ENCODE measurements at places on chromosomes 1 and 21.

DNA sequence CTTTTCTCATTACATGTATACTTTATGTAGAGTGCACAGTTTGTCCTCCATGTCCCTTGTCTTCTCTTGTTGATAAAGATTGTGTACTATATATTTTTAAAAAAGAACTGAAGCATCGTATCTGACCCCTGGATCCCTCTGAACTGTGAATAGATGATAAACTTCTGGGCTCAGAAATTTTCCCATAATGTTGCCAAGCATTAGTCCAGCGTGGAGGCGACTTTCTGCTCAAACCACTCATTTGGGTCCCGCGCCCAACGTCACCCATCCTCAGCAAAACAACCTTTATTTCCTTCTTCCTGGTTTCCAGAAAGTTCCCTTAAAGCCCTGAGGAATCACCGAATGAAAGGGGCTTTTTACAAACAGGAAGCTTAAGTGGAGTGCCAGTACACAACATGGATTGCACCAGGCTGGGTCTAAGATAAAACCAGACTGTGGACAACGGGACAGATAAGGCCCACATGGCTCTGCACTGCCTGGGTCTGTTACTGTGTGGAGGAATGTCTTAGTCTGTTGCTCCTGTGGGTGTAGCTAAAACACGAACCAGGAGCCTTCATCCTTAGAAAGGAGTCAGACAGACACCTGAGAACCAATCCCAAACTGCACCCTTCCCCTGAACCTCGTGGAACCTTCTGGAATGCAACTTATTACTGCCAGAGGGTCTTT is 15.6 kb downstream of the EVA1C start:
- DNase-seq, result no peak

- no peak for DNase-seq
Measured at GRCh38 chr1:63848733-63849132, 74.9 kb downstream of the ROR1 start.

DNA sequence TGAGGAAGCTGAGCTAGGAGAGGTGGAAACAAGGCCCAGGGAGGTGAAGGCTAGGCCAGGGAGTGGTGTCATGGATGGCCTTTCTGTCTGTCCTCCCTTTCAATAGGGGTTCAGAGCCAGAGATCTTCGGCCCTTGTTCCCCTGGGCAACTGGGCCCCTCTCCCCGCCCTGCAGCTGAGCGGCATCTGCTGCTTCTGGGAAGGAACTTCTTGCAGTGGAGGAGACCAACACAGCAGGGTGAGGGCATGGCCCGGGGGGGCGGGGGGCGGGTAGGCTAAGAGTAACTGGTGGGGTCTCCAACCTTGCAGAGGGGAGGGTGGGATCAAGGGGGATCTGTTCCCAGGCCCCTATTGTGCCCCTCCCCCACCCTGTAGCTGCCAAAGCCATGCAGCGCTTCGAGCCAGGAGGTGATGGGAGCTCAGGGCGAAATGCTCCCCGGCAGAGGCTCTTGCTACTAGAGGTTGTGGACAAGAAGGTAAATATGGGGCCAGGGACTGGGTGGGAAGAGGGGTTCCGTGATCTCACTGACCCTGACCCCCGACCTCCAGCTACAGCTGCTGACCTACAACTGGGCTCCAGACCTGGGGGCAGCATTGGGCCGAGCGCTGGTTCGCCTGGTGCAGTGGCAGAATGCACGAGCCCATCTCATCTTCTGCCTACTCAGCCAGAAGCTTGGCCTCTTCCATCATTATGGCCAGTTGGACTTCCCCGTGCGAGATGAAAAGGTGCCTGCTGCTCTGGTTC is 11.7 kb downstream of the HYI start:
- DNase-seq, result no peak

- no peak for DNase-seq
Measured at GRCh38 chr1:11690397-11691301, 861 bp upstream of the DRAXIN start.

- DNase-seq, result no peak
Measured at GRCh38 chr1:234262007-234262753, 111.1 kb upstream of the COA6 start.

DNA sequence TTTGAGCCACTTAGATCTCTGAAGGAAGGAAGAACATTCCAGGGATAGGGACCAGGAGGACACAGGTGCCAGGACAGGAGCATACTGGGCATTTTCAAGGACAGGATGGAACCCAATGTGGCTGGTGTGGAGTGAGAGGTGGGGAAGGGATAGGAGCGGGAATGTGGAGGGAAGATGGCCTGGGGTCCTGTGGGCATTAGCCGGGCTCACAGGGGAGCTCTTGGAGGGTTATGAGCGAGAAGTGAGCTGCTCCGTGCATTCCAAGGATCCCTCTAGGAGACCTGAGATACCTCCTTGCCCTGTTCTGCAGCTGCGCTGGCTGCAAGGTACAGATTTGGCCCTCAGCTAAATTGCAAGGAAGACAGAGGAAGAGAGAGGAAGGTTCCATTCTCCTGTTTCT is 87.5 kb downstream of the IER5 start:
- no peak for DNase-seq

GRCh38 chr1:206803221-206803730 is 31.0 kb upstream of the IL10 start:
- DNase-seq, result no peak

GRCh38 chr1:231722356-231722755 is 95.8 kb downstream of the DISC1 start:
- DNase-seq, result no peak

DNA sequence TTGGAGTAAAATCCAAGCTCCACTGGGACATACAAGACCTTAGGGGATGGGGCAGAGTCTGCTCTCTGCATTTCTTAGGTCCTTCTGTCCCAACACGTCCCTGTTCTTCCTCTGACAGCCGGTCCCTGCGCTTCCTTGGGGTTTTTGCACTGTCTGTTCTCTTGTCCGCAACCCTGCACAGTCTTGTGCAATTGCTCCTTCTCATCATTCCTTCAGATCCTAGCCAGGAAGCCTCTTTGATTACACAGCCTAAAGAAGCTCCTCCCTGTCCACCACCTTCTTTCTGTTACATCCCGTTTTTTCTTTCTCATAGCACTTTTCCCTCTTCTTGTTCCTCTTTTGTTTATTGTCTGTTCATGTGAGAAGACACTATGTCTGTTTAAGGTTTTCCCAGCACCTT is 19.9 kb downstream of the ACOT11 start:
- no peak for DNase-seq

GRCh38 chr1:161805399-161806197 is 39.5 kb downstream of the ATF6 start:
- no peak for DNase-seq

- DNase-seq, result peak; percentile 13
Measured at GRCh38 chr1:156618853-156619581, at the start of gene HAPLN2. TSS of gene HAPLN2 (plus strand) at chr1:156619415. CDS start at chr1:156623491, 4,076 bp downstream.

DNA sequence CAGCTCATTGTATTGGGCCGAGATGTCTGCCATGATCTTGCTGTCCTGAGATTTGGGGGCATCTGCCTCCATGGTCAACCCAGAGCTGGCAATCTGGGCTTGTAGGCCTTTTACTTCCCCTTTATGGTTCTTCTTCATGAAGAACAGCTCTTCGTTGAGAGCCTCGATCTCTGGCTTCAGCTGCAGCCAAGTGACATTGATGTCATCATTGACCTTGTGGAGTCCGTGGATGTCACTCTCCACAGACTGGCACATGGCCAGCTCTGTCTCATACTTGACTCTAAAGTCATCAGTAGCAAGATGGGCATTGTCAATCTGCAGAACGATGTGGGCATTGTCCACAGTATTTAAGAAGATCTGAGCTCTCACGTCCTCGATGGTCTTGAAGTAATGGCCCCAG is 29.2 kb downstream of the RAP1A start:
- no peak for DNase-seq

DNA sequence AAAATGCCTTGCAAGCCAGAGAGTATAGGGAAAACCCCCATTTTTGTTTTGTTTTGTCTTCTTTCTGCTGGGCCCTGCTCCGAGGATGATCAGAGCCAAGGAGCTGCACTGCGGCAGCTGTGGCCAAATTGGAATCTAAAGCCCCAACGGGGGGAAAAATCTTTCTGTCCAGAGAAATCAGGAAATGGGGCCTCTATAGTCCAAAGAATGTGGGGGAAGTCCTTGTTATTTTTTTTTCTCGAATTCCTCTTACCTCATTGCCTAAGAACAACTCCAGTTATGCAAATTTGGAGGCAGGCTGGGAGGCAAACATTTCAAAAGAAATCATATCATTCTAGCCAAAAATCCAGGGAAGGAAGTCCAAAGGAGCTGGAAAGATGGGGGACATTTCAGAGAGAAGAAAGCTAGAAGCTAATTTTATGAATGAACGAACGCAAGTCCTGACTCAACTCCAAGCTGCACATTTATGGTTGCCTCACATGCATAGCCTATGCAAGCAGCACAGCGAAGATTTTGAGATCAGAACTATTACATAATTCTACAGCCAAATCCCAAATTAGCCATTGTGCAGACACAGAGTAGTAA is 263.2 kb downstream of the KCTD3 start:
- no peak for DNase-seq

DNA sequence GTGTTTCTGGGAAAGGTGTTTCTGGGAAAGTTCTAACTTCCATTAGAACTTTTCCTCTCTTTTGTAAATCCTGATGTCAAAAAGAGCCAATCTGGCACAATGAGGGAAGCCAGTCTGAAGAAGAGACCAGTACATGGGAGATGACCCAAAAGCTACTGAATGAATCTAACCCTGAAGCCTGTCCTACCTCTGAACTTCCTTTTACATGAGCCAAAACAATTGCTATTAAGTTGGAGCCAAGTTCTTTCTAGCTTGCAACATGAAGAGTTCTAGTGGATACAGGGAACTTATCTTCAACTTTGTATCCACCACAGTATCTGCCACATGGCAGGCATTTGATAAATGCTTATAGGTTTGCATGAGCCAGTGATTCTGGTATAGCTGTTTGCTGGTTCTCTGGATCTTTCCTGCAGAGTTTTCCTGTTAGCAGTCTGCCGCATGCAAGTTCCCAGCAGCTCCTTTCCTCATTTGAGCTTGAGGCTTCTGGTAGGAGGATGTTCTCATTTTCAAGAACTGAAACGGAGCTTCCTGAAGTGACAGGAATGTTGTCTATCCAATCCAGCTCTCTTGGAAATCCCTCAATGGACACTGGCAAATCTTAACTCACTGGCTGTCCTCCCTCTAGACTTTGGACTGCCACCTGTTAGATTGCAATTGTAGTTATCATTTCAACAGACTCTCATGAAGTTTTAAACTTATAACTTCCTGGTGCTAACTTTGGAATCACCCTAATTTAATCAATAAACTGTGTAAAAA is 73.1 kb upstream of the LPGAT1 start:
- no peak for DNase-seq

DNA sequence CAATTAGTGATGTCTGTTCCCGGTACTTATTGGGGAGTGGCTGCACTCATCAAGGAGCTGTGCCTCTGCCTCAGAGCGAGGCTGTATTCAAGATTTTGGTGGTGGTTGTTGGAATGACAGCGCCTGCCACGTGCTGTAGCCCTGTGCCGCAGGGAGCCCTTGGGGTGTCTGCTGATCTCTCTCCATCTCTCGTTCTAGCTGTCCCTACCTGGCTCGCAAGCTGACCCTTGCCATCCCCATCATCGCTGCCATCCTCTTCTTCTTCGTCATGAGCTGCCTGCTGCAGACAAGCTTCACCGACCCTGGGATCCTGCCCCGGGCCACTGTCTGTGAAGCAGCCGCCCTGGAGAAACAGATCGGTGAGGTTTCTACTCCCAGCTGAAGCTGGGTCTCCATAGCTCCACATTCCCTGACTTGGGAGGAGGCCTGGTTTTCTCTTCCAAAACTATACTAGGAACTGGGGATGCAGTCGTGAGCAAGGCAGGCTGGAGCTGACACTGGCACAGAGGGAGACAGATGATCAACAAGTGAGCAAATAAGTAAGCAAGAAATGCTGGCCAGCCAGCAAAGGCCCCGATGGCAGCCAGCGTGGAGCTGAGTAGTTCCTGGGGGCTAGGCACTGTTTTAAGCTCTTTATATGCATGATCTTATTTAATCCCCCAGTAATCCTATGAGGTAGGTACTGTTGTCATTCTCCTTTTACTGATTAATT is 5.9 kb downstream of the ZDHHC18 start:
- DNase-seq, result no peak

DNA sequence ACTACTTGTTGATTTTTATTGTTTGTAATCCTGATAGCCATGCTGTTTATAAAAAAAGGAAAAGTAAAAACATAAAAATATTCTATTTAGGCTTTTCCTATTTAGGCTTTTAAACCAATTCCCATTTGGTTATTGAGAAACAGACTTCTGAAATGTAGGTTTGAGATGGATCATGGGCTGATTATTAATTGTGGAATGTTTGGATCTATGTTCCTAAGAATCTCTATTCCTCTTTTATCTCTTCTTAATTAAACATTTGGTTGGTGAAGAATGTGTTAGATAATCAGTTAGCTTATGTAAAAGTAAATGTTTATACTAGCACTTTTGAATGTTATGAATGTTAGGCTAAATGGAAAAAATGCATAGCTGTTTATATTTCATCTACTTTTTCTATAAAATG is 97.4 kb downstream of the ATF6 start:
- DNase-seq, result no peak

GRCh38 chr21:45482899-45483821 is 59.1 kb downstream of the SLC19A1 start:
- DNase-seq, result no peak

DNA sequence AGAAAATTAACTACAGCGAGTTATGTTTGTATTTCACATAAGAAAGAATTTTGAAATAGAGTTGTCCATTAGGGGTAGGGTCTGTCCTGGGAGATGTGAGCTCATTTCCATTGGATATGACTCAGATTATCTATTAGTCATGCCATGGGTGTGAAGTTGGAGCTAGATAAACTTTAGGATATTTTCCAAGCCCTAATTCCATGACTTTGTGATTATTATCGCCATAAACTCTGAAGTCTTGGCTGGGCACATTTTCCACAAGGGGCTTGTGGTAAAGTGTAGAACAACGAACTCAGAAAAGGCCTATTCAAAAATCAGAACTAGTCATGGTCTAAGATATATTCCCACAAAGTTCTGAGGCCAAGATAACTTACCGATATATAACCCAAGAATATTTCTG is 396.6 kb downstream of the DPYD start:
- DNase-seq, result no peak

DNA sequence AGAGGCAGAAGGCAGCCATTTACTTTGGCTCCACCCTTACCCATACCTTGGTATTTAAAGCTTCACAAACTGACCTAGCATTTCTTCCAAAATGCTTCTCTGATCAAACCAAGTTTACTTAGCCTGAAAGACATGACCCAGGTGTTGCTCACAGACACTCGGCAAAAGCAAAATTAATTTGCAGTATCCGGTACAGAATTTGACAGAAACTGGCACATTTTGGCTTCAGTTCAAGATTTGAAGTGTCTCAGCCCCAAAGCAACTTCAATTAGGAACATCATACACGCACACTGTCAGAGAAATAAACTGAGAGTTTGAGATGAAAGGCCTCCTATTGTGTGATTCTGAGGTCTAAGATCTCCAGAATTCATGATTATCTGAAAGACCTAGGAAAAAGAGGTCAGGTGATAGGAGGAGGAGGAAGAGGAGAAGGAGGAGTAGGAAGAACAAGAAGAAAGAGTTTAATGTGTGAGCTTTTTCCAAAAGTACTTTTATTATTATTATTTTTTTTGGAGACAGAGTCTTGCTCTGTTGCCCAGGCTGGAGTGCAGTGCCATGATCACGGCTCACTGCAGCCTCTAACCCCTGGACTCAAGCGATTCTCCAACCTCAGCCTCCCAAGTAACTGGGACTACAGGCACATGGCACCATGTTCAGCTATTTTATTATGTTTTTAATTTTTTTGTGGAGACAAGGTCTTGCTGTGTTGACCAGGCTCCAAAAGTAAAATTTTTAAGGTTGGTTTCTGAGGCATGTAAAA is 143.6 kb downstream of the SLC45A1 start:
- no peak for DNase-seq
